Kidney (tissue), 22 donors: ENCODE measurements at places on chromosomes 1 and 21.

- no peak for DNase-seq
These were observed 768 bp downstream of the EDARADD start for GRCh38 chr1:236394879-236395229.

DNA sequence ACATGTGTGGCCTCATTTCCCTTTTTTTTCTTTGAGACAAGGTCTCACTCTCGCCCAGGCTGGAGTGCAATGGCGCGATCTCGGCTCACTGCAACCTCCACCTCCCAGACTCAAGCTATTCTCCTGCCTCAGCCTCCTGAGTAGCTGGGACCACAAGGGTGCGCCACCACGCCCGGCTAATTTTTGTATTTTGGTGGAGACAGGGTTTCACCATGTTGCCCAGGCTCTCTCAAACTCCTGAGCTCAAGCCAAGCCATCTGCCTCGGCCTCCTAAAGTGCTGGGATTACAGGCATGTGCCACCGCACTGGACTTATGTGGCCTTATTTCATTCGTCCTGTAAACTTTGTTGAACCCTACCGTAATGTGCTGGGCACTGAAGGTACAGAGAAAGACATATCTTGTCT lies 569 bp upstream of the WARS2 start:
- DNase-seq, result peak; percentile 39

- no peak for DNase-seq
These were observed 32.8 kb upstream of the S1PR1 start for GRCh38 chr1:101203820-101204540.

- DNase-seq, result no peak
These were observed 10.2 kb downstream of the ADAM30 start for GRCh38 chr1:119885903-119886783.

- DNase-seq, result no peak
These were observed 31.7 kb upstream of the HEATR1 start for GRCh38 chr1:236636017-236636416.

DNA sequence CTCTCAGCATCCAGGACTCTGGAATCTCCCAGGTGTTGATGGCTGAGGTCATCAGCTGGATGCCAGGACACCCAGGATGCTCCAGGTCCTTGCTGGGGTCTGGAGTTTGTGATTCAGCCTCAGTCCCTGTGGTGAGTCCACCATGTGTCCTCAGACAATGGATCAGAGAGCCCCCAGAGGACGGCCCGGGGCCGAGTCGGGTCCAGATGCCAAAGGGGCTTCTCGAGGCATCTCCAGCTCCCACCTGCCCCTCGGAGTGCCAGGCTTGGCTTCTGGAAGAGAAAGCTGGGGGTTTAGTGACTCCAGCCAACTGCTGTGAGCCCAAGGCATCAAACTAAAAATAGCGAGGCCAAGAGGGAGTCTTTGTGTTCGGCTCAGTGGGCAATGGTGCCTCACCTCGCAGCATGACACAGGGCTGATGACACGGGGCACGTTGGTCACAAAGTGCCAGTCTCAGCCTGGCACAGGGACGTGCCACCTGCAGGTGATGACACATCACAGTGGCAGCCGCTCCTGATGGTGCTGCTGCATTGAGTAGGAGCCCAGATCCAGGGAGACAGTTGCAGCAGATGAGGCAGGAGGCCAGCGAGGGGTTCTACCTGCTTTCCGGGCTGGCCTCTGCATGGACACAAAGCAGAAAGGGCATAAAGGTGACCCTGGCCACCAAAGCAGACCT lies 10.6 kb downstream of the PDE9A start:
- no peak for DNase-seq

DNA sequence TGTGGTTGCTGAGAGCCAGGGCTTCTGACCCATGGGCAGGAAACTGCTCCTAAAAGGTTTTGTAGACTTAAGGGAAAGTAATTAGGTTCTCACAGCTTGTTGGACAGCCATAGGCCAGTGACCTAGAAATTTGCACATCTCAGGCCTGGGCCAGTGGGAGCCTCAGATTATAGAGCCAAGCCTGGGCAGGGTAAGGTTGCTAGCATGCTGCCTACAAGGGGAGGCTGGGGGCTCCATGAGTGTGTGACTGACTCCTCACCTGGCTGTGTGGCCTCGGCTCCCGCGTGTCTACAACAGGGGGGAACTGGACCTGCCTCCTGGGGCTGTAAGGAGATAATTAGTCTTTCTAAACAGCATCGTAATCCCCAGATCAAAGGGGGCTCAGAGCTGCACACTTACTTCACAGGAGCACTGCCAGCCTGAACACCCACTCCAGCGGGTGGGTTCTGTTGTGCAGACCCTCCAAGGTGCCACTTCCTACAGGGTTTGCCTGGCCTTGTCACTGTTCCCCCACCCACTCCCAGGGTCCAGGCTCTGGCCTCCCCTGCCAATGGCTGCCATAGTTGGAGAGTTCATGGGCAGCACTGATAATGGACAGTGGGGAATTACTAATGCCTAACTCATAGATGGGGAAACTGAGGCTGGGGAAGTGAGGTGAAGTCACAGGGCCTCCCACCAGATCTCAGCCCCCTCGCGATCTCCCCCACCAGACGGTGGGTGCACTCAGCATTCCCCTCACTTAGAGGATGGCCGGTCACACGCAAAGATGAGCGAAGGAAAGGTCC lies 230.4 kb upstream of the TMEM51 start:
- DNase-seq, result no peak

DNA sequence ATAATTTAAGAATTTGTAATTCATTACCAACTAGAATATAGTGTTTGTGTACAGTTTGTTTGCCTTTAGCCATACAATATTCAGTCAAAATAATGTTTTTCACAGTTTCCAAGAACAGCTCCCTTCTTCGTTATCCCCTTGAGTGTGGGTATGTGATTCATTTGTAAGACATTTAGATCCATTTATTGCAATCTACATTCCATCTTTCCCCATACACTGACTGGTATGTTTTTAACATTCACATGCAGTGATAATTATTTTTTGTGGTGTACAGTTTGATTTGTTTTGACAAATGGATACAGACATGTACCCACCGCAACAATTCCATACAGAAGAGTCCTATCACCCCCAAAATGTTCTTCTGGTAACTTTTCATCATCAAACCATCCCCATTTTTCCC lies 589.1 kb upstream of the ADAMTS5 start:
- no peak for DNase-seq

DNA sequence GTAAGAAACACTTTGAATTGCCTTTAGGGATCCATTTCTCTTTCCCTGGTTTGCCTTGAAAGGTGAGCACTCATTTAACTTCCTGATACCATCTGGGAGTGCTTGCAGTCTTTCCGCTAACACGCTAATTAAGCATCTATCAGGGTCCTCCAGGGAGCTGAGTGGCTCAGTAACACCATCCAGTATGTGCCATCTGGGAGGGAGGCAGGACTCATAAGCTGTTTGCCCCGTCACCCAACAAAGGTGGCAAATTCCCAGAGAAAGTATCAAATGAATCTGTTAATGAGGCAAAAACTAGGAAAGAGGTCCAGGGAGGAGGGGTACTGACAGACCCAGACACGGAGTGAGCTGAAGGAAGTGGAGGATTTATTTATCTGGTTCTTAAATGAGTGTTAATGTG lies 430.9 kb downstream of the HLX start:
- DNase-seq, result no peak

DNA sequence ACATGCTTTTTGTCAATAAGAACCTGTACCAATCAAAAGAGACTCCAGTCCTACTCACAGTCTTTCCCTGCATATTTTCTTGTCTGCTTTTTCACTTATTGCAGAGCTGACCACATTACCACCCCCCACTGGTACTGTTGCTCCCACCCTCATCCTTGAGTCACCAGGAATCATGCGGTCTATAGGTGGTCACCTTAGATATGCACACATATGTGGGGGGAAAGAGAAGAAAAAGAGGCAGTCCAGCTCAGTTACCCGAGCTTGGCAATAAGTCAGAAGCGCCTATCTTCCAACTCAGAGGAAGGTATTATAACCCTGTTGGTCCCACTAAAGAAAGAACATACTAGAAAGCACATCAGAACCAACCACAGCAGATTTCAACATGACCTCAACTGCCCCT lies 119.2 kb downstream of the SMYD2 start:
- no peak for DNase-seq

GRCh38 chr1:48784301-48784700 lies 7.6 kb upstream of the BEND5 start:
- no peak for DNase-seq

GRCh38 chr1:70468180-70468579 lies 57.1 kb downstream of the CTH start:
- DNase-seq, result no peak

DNA sequence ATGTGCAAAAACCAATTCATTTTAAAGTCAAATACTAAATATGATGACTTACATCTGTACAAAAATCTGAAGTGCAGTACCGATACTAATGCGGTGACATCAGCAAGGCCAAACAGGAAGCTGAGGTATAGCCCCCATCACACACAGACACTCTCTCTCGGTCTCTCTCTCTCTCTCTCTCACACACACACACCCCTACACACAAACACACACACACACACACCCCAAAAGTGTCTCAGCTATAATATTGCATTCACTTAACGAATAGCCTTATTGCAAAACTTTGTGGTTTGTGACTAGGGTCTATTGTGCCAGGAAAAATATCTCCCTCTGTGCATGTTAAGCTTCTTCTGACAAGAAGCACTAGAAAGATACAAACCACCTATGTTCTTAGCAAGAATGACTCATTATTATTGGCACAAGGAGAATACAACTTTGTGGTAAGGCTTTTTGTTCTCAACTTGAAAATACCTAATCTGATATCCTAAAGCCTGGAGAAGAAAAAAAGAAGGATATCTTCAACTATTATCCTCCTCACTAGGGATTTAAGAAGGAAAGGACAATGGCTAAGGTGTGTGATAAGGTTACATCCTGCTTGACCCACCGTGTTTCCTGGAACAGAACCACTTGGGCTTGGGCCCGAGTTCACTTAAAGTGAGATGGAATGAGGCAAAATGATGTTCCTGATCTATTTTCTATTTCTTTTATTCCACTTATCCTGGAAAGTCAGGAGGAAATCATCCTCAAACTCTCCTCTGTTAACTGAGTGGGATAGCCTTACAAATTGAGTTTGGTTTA lies 107.1 kb downstream of the NIBAN1 start:
- no peak for DNase-seq

DNA sequence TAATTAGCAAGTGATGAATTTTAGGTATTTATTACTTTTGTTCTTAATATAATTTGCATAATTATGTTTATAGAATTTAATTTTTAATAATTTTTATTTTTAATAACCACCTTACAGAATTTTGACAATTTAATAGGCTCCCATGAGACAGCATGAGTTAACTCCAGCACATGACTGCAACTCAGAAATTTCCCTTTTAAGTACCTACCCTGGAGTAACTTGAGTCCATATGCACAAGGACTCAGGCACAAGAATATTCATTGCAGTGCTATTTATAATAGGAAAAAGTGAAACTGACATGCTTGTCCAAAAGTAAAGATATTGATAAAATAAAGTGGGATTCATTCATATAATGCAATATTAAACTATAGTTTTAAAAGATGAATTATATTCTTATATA lies 54.1 kb upstream of the C1orf53 start:
- no peak for DNase-seq

GRCh38 chr1:86461482-86461881 lies 7.2 kb upstream of the CLCA1 start:
- DNase-seq, result no peak

DNA sequence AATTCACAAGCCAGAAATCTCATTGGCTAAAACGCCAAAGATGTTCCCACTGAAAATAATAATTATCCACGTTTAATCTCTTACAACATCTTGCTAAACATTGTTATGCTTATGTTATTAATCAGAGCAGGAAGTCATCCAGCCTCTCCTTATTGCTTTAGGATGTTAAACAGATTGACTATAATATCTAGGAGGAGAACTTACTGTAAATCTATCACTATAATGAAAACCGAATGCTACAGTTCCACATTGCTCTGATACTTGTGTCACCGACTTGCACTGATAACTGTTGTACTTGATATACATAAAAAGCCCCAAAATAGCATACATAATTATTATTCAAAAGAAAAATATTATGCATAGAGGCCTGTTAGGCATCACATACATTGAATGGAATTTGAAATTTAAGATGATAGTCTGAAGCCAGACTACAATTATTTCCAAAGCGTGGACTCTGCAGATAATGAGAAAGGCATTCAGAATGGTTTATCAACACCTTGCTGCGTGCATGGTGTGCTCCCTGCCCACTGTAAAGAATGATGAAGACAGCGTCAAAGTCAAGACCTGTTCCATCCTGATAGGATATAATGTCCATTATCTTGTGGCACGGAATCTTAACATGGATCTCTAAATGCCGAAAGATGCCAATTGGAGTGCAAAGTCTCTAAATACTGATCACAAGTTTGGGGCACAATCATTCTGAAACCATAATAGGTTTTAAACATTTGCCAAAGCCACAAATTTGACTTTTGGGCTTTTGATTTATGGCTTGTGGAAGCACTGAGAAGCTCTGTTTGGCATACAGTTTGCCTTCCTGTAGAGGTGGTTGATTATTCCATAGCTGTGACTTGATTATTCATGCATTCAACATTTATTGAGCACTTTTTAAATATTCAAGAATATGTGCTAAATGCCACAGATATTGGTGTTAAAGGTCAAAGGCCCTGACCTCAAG lies 71.3 kb downstream of the CRB1 start:
- DNase-seq, result no peak

GRCh38 chr1:64183395-64184002 lies 19.9 kb upstream of the UBE2U start:
- peak; percentile 84 for DNase-seq

- DNase-seq, result no peak
These were observed 52.7 kb upstream of the TSHB start for GRCh38 chr1:114976891-114977290.

- DNase-seq, result no peak
These were observed 77.4 kb upstream of the CLDN14 start for GRCh38 chr21:36557316-36557715.

- DNase-seq, result no peak
These were observed 639.5 kb downstream of the MATN1 start for GRCh38 chr1:30083800-30084464.

DNA sequence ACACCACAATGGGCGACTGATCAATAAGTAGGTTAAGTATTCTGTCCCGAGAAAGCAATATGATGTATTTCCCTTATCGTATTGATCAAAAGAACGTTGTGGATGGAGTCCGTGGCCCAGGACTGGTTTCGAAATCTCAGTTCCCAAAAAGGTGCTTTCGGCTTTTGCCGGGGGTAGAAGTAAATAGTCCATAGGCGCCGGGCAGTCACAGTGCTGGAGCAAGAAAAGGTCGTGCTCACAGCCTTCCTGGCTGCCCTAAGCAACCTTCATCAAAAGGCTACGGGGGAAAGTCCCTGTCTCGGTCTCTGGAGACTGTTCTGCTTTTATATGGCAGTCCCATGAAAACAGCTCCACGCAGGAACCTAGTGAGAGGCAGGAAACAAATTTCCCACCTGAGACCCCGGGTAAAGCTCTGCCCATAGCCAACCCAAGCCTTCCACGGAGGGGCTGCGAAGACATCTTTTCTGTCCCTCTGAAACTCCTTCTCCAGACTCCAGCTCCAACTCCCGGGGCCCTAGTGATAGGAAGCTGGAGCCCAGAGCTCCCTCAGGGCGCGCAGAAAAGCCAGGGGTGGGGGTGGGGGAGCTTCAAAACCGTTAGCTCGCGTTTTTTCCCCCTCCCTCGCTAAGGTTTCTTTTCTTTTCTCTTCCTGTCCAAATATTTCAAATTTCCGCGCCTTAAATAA lies 7.0 kb downstream of the CDKN2C start:
- peak; percentile 18 for DNase-seq
